T-helper 22 cell (primary cell): ENCODE measurements at places on chromosomes 2 and 18.

GRCh38 chr2:23794234-23794633 is 132.7 kb downstream of the ATAD2B start:
- no peak for DNase-seq

DNA sequence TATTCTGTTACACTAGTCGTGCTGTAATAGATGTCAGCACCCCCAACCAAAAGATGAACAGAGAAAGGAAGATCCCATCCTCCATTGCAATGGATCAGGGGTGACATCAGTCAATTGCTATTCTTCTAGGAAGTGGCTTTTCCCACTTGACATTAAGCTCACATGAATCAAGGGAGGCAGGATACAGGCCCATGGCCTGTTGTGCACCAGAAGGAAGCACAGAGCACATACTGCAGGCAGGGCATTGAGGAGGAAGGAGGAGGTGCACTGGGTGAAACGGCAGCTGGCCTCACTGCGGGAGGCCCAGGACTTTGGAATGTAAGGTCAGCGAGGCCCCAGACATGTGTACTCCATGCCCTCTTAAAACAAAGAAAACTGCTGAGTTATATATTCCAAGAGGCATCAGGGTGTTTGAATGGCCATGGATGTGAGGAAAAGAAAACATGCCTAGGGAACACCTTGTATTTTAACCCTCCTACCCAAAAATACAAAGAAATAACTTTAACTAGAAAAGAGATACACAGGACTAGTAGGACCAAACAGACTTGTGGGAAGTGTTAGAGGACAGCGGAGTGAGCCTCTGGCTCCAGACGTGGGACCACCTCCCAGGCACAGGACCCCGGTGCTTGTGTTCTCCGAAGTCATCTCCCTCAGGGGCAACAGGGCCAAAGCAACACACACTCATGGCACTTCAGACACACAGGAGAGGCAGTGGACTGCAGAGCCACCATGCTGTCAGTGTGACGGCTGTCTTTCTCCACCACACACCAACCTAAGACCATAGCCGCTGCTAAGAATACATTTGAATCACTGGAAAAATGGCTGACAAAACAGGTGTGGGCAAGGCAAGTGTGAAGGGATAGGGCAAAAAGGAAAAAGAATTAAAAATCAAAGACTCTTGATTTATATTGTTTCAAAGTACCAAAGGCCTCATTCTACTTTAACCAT is 51.4 kb upstream of the RIOK3 start:
- DNase-seq = no peak

DNA sequence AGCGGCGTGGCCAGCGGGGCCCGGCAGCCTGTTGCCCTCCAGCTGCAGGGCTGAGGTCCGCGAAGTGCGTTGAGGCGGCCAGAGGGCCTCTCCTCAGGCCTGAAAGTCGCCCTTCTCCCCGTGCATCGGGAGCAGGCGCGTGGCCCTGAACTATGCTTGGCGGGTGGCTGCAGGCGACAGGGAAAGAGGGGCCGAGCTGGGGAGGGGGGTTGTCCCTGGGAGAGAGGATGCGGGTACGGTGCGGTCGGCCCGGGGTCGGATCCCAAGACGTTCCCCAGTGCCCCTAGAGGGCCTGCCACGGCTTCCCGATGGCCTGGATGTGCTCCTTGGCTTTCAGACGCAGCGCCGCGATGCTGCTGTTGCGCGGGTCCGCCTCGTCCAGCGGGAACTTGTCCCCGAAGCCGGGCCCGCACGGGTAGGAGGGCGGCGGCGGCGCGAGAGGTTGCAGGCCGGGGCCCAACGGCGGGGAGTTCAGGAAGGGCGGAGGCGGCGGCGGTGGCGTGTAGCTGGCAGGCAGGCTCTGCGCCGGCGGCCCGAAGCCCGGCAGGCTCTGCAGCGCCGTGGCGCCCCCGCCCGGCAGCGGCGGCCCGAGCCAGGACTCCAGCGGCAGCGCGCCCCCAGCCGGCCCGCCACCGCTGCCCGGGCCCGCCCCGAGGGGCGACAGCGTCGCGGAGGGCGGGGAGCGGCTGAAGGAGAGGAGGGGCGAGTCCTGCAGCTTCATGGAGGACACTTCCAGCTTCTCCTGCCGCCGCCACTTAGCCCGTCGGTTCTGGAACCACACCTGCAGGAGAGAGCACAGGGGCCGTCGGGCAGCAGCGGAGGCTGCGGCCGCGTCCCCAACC is 4.3 kb downstream of the RAX start:
- no peak for DNase-seq

- no peak for DNase-seq
Measured at GRCh38 chr18:23521907-23522306, 18.6 kb downstream of the RMC1 start.

DNA sequence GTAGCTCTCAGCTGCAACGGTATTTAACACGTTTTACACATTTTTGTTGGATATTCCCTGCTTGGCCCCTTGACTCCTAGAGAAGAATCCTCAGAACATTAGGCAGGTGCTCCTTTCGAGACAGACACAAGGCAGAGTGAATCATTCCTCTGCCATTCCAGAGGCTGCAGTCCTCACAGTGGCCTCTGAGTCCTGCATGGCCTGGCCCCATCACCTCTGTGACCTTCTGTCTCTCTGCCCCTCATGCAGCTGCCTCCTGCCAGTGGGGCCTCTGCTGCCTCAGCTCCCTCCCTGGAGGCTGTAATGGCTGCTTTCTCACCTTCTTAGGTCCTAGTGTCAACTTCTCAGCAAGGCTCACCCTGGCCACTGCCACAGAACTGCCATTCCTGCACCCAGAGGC is 101.3 kb downstream of the PTPRM start:
- DNase-seq = no peak

DNA sequence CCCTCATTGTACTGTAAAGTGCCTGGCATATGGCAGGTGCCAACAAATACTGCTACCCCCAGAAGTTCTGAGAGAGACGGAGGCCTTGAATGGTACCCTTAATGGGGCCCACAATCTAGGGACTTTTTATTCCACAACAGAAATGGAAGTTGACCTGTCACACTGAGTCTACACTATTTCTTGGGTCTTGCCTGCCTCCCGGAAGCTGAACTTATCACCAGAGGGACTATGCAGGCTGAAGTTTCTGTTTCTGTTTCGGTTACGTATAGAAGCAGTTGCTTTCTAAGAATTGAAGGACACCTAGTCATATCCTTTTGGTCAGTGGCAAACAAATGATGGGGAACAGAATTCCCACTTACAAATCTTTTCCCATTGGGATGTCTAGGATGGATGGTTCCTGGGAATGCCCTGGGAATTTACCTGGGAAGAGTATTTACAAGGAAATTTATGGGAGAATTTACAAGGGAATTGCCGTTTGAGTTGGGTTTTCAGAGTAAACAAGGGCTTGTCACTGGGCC is 74.2 kb downstream of the HS1BP3 start:
- no peak for DNase-seq

DNA sequence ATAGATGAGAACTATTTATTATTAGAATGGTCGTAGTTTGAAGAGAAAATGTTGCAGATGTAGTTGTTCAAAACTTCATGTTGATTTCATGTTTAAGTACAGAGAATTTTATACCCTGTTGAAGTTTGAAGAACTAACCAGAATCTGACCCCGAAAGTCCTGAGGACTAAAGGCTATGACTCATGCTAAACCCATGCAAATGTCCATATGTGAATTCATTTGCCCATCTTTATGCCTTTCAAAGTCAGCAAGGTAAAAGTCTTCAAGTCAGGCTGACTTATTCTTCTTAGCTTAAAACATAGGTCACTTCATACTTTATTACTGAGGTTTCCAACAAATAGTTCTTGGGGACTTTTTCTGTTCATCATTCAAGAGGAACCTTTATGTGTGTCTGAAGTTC is 185.5 kb downstream of the CCDC85A start:
- DNase-seq = no peak

DNA sequence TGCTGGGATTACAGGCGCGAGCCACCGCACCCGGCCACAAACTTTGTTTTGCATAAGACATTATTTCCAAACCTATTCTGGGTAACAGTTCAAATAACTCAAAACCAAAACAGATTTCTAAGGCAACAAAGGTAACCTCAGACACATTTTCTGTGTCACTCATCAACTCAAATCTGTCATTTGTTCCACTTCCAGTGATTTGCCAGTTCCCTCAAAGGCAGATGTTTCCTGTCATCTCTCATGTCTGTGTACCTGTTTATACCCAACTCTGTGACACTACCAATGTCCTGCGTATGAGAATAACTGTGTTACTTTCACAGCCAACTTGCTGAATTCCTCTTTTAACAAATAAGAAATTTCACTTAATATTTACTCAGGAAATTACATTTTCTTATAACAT is 54.4 kb downstream of the SCN3A start:
- DNase-seq = no peak

- no peak for DNase-seq
Measured at GRCh38 chr2:116132833-116133232, 1681.7 kb upstream of the DDX18 start.

DNA sequence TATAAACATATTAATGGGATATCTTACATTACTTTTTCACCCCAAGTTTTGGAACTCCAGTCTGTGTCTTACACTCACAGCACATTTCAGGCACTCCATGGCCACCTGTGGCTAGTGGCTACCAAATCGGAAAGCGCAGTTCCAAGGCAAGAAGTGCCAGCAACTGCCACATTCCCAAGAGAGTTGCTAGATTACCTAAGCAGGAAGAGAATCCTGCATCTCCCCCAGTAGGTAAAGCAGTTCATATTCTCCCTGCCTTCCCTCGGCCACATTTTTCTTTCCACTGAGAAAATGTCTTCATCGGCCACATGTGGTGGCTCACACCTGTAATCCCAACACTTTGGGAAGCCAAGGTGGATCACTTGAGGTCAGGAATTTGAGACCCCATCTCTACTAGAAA is 62.8 kb downstream of the MEX3C start:
- DNase-seq = no peak

- DNase-seq = no peak
Measured at GRCh38 chr2:9805435-9806297, 37.6 kb upstream of the TAF1B start.

GRCh38 chr18:39622431-39622830 is 2056.8 kb upstream of the CELF4 start:
- no peak for DNase-seq

DNA sequence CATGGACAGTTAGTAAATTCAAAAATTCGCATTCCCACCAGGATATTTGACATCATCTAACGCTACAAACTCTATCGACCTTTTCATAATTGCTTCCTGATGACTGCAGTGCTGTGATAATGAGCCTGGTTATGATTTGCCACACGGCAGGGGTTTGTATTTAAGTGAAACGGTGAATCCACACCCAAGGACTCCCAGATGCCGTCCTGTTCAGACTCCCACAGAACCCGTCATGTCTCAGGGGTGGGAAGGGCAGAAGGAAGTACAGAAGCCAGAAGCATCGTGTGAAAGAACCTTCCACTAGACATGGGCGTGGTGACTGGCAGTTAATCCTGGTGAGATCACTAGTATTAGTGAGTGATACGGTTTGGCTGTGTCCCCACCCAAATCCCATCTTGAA is 91.2 kb upstream of the TMEM18 start:
- no peak for DNase-seq
